ENCODE measurements at places on chromosomes 5 and 9. TPM values are rescaled to one million over a fixed set of nuclear protein-coding genes. Genes with fewer than 3 reads are reported as not detected.
A peak's percentile ranks its signal among the peaks of the same experiment; 100 is the strongest.

DNA sequence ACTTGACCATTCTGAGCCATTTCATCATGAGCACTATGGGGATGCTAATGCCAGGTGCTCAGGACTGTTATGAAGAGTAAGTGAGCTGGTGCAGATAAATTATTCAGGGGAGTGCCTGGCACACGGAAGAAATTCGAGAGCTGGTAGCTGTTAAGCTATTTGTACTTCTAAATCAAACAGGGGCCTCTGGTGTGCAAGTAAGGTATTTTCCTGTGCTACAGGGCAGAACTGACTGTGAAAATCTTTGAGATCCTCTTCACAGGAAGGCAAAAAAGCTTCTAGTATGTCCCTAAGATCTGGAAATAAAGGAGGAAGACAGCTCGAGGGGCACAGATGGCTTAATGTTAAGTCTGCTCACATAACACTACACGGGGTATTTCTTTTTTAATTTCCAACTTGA, 106.3 kb upstream of the SPOCK1 start:
- peak; percentile 37 for DNase-seq

DNA sequence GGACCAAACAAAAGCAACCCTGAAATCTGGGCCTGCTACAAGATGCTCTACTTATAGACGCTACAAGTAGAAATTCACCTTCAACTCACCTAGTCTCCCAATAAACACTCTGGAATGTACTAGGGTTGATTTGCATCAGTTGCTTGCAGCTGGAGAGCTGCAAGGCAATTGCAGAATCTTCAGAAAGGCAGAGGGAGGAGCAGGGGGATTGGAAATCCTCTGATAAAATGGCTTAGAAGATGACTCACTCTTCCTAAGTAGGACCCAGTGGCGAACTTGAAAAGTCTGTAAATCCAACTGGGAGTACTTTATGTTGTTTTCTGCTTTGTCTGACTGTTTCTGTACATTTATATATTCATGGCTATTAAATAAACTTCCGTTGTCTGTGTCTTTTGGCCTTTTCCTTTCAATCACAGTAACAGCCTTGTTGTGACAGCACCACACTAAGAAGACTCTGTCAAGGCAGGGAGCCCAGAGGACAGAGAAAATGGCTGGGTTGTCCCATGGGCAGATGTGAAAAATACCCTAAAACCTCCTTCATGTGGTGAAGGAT, 14.7 kb upstream of the MLLT3 start:
- peak; percentile 6 for DNase-seq

- no peak for DNase-seq
Observed at GRCh38 chr5:52665559-52665958, 122.2 kb upstream of the ITGA1 start.

DNA sequence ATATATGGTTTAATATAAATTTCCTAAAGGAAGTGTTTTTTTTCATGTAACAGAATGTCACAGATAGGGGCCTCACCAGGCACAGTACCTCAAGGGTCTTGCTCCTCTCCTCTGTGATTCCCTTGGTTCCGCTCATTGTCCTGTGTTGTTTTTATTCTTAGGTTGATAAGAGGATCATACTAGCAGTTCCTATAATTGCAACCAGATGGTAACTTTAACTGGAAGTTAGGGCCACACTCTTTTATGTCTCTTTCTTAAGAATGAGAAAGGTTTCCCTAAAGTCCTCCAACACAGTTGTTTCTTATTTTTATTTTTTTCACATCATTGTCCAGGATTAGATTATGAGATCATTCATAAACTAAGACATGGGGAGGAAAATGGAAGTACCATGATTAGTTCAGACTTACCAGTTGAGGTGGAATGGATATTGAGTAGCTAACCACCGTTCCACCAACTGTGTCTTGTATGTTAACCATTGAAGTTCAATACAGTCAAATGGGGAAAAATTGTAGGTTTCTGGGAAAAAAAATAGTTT, 41.1 kb downstream of the FAM174A start:
- no peak for DNase-seq

DNA sequence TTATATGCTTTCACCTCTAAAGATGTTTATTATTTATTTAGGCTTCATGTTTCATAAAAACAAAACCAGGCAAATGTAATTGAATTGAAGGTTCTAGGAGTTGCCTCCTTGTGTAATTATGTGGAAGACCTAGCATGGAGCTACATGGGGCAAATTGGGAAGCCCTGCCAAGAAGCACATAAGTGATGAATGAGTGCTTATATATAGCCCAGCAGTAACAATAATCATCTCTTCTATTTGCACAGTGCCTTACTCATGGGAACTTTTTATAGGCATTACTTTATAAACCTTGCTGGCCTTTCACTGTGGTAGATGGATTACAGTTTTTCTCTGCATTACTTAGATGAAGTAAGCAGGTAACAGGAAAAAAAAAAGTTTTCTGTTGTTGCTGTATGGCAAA, 40.0 kb upstream of the GRAMD2B start:
- DNase-seq = peak; percentile 81

DNA sequence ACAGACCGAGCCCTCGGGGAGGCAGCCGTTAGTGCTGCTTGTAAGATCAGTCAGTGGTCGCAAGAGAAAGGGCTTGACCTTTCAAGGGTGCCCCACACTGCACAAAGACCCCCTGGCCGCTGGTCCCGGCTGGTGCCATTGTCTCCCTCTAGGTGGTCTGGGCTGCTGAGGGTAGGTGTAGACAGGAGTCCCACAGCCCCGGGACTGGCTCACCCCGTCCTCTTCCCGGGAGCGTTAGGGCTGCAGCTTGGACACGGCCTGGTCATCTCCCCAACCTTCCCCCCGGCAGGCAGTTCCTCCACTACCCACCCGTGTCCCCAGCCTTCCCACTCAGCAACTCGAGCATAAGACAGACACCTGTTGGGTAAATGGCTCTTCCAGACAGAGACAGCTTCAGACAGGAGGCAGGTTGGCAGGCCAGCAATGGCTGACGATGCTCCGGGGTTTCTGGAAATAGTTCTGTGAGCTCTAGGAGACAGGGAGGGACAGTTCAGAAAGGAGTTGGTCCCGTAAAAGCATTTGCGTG, 15.3 kb upstream of the TMEM250 start:
- no peak for DNase-seq

- no peak for DNase-seq
Observed at GRCh38 chr9:71795097-71795813, 26.9 kb upstream of the CEMIP2 start.

- no peak for DNase-seq
Observed at GRCh38 chr5:1893754-1894153, 11.0 kb upstream of the IRX4 start.

- DNase-seq = no peak
Observed at GRCh38 chr9:14021871-14022525, 291.9 kb downstream of the NFIB start.

GRCh38 chr5:151075698-151076331, 5.0 kb downstream of the TNIP1 start:
- peak; percentile 93 for DNase-seq

OSMR gene
- total RNA-seq = 20.3 TPM

PCDHB2 gene
- total RNA-seq = 13.8 TPM

Data from PC-3 (cell line).